Hypothalamus (tissue), 51 donors: ENCODE measurements at places on chromosomes 4 and X.

- no peak for DNase-seq
Measured at GRCh38 chr4:56375458-56375857, 11.8 kb downstream of the AASDH start.

GRCh38 chr4:169398316-169398715 lies 127.6 kb upstream of the SH3RF1 start:
- DNase-seq: no peak

DNA sequence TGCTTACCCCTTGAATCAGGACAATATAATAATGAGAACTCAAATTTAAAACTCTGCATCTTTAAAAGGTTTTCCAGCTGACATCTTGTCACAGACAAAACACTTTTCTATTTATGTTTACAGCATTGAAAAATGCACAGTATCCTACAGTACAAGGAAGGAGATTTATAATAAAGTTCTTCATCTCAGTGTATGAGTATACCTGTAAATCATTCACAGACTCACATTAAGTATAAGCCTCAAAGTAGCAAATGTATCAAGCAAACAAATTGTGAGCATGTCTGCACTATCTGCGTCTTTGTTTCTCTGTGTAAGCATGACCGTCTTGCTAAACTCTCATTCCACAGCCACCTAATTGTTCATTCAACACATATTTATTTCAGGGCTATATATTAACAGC lies 52.8 kb downstream of the PPP1R2C start:
- DNase-seq: no peak

- no peak for DNase-seq
Measured at GRCh38 chr4:153502584-153502983, 36.4 kb downstream of the TMEM131L start.

- no peak for DNase-seq
Measured at GRCh38 chr4:102301167-102301566, 44.1 kb downstream of the SLC39A8 start.

GRCh38 chr4:130712038-130712437 lies 1616.1 kb downstream of the C4orf33 start:
- no peak for DNase-seq

GRCh38 chr4:22090661-22091351 lies 142.2 kb upstream of the KCNIP4 start:
- DNase-seq: no peak

- no peak for DNase-seq
Measured at GRCh38 chr4:40402556-40402955, 67.4 kb downstream of the CHRNA9 start.

GRCh38 chrX:147899379-147900114 lies 12.2 kb upstream of the FMR1 start:
- no peak for DNase-seq
